ENCODE measurements at places on chromosomes 4 and X.

DNA sequence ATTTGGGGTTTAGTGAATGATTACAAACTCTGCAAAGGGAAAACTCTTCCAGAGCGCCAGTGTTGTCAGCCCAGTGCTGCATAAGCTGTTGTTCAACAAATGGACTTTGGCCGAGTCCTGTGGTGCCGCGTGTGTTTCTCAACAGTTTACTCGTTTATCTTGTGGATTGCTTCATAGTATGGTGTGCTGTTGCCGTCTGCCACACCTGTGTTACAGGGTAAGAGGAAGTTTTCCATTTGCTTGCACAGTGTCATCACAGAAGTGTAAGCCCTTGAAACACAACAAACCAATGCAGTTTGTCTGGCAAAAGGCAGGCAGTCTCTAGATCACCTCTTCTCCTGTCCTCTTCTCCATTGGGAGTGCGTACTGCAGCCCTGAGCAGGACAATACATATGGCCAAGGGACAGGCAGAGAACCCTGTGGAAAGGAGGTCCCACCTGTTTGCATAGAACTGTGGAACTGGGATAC, 66.3 kb downstream of the DCUN1D4 start:
- DNase-seq, result no peak

DNA sequence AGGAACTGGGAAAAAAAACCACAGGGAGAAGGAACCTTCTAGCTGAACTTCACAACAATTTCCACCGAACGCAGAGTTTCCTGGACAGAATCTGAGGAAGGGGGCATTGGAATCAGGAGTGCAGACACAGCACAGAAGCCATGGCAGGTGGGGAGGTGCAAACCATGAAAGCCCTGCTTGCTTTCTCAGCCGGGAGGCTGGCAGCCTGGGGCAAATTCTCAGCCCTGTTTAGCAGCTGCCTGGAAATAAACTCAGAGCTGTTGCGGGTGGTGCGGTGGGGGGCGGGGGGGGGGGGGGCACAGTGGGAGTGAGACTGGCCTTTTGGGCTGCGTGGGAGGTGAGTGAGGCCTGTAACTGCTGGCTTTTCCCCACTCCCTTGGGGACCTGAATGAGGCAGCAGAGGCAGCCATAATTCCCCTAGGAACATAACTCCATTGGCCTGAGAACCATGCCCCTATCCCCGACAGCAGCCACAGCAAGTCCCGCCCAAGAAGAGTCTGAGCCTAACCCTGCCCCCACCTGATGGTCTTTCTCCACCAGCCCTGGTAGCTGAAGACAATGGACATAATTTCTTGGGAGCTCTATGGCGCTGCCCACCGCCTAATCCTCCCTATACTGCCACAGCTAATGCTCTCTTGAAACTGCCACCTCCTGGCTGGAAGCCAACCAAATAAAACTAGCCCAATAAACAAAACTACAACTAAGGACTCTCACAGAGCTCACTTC, 176.3 kb downstream of the FAM13A start:
- DNase-seq, result peak; percentile 61

GRCh38 chr4:98778206-98778605, 119.8 kb upstream of the TSPAN5 start:
- DNase-seq, result peak; percentile 35

- peak; percentile 76 for DNase-seq
Observed at GRCh38 chrX:45850775-45851433, 650.2 kb upstream of the DIPK2B start.

DNA sequence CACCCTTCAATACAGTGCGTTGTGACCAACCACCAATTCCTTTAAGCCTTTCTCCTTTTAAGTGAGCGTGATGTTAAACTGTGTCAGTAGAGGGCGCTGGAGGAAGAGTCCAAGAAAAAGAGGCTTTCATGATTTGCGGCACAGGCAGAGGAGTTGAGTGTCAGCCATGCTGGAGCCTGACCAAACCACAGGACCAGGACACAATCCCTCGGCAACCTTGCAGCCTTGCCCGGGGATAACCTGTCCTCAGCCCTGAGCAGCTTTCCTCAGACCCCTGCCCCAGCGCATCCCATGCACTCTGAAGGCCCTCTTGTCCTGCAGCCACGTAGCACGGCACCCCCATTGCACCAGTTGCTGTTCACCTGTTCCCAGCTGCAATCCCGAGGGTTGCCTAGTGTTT, 53.5 kb upstream of the SMIM31 start:
- peak; percentile 42 for DNase-seq

DNA sequence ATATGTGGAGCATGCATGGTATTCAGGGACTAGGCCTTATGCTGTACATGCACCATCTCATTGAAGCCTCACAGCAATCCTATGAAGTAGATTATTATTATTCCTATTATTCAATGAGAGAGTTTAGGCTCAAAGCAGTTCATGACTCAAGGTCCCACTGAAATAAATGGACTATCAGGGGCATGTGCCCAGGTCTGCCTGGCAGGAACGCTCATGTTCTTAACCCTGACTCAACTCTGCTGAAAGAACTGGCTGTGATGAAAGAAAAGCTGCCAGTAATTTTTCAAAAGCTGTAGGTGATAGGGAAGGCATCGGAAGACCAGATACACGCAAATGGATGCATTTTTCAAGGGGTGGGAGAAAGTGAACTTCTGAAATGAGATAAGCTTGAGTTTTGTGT, 243.4 kb downstream of the PTTG2 start:
- no peak for DNase-seq

- DNase-seq, result no peak
Observed at GRCh38 chrX:9374555-9374954, 90.3 kb upstream of the TBL1X start.

DNA sequence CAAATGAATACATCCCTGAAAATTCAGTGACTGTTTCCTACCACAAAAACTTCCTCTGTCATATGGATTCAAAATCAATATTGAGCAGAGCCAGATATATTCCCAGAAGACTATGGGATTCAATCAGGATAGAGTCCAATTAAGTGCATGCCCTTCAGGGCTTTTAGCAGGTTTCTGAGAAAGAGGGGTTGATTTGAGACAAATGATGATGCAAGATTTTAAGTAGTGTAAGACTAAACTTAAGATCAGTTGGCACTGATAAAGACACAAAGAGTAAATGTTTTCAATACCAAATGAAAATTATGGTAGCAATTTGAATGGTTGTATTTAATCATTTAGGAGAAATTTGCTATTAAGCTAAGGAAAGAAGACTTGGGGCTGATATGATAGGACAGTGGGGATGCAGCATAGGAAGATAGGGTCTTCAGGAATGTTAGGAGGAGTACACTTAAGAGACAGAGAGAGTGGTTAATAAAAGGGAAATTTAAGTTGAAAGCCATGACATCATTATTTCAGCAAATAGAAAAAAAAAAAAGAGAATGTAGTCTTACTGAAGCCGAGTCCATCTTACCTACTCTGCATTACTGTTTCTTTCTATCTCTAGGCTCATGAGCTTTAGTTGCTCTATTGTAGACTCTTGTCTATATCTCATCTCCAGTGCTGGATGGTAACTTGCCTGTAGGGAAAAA, 32.0 kb upstream of the XK start:
- no peak for DNase-seq

DNA sequence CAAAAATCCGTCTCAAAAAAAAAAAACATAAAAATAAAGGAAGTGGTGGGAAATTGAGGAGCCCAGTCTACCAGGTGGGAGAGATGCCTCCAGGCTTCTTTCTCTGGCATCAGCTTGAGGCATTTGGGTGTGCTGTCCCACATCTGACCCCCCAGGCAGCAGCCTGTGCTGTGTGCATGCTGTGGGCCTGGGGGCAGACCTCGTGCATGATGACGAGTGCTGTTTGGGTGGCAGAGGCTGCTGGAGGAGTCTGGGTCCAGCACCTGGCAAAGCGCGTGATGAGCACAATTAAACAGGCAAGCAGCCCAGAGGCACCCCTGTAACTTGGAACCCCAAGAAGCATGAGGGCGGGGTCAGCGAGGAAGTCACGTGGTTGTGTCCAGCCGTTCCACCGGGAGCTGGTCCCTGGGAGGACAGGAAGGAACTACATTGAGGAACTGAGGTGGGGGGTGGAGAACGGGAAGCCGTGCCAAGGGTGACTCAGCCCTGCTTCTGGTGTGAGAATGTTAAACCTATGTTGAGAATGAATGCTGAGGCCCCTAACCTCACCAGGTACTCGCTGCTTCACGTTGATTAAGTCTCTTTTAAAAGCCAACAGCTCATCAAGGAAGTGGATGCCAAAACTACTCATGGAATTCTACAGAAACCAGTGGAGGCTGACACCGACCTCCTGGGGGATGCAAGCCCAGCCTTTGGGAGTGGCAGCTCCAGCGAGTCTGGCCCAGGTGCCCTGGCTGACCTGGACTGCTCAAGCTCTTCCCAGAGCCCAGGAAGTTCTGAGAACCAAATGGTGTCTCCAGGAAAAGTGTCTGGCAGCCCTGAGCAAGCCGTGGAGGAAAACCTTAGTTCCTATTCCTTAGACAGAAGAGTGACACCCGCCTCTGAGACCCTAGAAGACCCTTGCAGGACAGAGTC, 6.1 kb downstream of the TACC3 start:
- peak; percentile 82 for DNase-seq

GRCh38 chr4:11397819-11398610, 30.7 kb downstream of the HS3ST1 start:
- no peak for DNase-seq

GRCh38 chrX:96989830-96990571, 106.3 kb downstream of the RPA4 start:
- DNase-seq, result no peak

DNA sequence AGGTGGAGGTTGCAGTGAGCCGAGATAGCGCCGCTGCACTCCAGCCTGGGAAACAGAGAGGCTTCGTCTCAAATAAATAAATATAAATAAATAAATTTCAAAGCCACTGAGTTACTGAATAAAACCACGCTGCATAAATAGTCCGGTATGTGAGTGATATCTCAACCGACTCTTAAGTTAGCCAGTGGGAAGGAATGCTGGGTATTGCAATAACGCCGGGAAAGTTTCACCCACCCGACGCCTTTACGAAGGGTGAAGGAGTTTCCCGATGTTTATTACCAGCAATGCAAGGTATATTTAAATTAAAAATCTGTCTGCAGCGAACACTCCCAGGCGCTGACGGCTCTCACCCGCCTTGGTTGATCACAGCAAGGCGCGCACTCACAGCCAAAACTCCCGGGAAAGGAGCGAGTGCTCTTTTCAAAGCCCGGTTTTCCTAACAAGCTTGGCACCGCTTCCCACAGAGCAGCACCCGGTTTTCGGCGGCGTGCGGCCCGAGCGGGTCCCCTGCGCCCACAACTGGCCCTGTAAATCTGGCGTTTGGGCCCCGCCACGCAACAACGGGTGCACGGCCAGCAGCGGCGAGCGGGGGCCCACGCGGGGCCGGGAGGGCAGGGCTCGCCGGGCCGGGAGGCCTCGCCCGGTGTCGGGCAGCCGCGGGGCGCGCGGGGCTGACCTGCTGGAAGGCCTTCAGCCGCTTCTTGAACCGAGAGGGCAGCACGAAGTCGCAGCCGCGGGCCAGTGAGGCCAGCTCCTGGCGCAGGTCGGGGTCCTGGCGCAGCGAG, 13.7 kb downstream of the PPP2R3B start:
- DNase-seq, result no peak

DNA sequence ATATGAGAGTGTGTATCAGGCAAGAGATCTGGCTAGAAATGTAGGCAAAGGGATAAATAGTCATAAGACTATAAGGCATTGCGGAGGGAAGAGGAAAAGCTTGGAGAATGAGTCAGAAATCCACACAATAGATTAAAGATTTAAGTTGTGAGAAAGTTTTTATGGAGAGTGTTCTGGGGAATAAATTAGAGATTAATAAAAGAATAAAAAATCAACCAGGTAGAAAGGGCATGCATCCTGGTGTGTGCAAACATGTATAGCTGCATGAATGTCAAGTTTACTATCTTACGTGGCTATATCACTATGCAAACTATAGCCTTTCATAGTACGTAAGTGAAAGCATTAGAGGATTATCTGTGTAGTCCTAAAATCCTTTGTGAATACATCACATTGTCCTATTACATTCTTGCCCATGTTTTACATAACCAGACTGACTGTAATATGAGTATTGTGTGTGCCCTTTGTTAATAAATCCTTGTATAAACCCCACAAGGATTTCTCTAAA, 36.9 kb downstream of the SNCA start:
- DNase-seq, result no peak

GRCh38 chr4:81346719-81347118, 125.0 kb downstream of the RASGEF1B start:
- no peak for DNase-seq

DNA sequence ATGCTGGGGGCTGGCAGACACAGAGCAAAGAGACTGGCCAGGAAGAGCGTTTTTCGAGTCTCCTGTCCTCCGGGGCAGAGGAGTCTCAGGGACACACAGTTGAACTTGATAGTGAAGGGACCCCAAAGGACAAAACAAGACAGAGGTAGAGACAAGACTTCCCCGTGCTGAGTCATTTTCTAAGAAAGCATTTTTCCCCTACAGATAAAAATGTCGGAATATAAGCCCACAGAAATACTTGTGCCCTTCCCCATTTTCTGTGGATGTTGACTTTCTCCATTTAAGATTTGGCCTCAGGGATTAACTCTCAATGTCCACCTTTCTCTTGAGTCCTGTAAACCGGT, 523 bp upstream of the BTK start:
- DNase-seq, result no peak

- no peak for DNase-seq
Observed at GRCh38 chr4:54372951-54373350, 143.9 kb downstream of the PDGFRA start.

DNA sequence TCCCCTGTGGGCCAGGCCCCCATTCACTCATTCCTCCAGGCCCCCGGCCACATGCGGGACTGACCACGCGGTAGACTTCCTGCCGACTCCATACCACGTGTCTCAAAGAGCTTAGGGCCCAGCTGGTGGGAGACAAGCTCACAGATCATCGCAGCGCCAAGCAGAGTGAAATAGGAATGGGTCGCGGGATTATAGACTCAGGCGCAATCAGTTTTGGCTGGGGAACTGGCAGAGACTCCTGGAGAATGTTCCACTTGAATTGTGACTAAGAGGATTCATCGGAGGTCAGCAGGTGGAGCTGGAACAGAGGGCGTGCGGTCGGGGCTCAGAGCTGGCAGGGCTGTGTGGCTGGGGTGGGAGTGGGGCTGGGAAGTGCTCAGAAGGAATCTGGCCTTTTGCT, 15.6 kb downstream of the ATP2B3 start:
- DNase-seq, result no peak

- DNase-seq, result no peak
Observed at GRCh38 chr4:42566835-42567234, 90.1 kb downstream of the ATP8A1 start.

DNA sequence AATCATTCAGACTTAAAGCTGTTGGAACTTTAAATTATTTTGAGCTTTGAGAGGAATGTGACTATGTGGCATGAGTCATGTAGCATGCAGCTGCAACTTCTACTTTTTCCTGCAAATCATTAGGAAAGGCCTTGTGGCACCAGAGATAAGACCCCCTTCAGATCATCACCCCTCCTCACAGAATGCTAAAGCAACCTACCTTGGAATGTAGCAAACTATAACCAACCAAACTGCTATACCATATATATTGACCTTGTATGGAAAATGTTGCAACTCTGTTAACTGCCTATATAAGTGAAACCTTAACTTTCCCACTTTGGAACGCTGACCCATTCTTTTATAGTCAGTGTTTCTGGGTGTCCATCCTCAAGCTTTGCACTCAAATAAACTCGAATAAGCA, 32.0 kb downstream of the ATXN3L start:
- DNase-seq, result peak; percentile 7

GRCh38 chr4:19266566-19266965, 985.1 kb upstream of the SLIT2 start:
- DNase-seq, result no peak
